ENCODE measurements at places on chromosomes 5 and 9.

DNA sequence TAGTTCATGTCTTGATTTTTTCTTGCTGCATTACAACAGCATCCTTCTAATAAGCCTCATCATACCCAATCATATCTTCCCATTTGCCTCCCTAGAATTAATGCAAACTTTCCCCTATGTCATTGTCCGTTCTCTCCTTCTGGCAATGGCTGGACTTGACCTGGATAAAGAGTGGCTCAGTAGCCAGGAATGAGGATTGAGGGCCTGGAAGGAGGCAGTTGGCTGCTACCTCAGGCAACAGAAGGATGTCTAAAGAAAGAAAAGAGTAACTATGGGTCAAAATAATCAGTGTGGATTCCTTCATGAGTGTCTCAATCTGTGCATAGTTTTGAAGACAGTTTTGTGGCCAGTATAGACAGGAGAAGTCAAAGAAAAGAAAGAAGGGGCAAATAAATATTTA is 209.6 kb downstream of the TRPM3 start:
- DNase-seq: no peak

DNA sequence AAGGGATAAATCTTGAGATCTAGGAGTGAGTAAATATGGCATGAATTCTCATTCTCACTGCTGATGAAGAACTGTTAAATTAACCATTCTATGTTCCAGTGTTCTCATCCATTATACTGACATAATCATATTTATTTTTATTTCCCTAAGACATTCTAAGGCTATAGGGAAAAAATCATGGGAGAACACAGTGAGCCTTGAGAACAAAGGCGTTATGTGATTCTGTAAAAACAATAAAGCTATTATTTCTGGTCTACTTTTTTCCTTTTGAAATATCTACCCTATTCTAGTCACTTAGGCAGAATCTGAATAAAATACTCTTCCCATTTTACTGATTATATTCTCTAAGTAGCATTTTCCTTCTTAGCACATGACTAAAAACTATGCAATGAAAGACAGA is 155.7 kb upstream of the ADAMTS16 start:
- no peak for DNase-seq

- DNase-seq: no peak
These were observed 60.8 kb downstream of the PTPN3 start for GRCh38 chr9:109437286-109437685.

- no peak for DNase-seq
These were observed 10.8 kb downstream of the SEMA6A start for GRCh38 chr5:116563736-116564308.

DNA sequence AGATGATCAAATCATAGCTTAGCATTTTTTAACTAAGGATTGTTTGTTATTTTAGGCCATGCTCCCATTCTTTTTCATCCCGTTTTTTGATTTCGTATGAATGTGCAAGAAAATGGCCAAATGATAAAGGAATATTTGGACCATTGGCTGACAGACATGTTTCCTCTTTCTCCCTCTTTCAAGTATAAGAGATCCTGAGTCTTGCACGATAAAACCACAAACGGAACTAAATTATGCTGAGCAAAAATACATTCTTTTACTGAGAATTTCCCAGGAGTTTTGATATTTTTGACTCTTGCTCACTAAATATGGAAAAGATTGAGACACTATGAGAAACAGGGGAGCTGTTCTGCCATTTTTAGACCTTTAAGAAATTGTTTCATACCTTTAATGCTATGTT is 90.4 kb upstream of the KLF9 start:
- no peak for DNase-seq

- DNase-seq: peak; percentile 25
These were observed 307.7 kb downstream of the ADGRV1 start for GRCh38 chr5:90866333-90866732.

DNA sequence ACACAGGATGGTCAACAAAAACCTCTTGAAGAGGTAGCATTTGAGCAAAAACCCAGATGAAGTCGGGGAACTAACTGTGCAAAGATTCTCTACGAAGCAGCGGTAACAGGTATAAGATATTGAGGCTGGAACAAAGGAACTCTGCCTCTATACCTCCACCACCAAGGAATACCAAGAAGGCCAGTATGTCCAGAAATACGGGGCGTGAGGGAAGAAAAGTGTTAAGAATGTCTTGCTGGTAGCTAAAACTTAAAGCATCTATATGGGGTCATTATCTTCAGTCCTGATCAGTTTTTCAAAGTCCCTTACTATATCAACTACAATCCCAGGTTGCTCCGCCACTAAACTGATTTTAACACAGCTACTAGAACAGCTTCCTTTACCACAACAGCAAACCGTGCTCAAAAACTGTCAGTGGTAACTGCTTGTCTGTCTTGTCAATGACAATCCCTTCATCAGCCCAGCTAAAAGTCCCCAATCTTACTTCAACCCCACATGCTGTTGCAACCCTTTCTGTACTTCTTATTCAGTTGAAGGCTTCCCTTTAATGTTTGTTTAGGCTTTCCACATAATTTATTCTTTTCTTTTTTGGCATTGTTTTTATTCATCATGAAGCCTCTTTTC is 9.4 kb downstream of the PAM start:
- no peak for DNase-seq

DNA sequence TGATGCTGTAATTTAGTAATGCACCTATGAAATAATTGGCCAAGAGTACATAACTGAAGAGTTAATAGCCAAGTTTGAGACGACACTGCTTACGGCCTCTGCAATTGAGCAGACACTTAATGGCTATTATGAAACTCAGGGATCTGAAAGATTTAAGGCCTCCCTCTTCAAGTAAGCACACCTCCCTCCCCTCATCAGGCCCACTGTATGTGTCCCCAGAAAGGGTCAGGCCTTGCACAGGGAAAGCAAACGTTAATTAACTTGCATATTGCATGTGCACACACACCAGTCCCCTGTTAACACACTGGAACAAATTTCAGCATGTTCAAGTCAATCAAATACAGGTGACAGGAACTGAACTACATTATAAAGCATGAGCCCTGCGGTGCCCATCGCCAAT is 163.6 kb downstream of the SPOCK1 start:
- DNase-seq: no peak

GRCh38 chr5:63170486-63170885 is 591.9 kb downstream of the LRRC70 start:
- no peak for DNase-seq

- no peak for DNase-seq
These were observed 35.4 kb upstream of the GNPDA1 start for GRCh38 chr5:142048272-142048671.

Data from NCI-H2081 (cell line).